Dorsolateral prefrontal cortex (tissue), 122 donors: ENCODE measurements at places on chromosomes 7 and 10.

- peak; percentile 63 for DNase-seq
Observed at GRCh38 chr10:72340510-72341261, 14.0 kb downstream of the DNAJB12 start.

DNA sequence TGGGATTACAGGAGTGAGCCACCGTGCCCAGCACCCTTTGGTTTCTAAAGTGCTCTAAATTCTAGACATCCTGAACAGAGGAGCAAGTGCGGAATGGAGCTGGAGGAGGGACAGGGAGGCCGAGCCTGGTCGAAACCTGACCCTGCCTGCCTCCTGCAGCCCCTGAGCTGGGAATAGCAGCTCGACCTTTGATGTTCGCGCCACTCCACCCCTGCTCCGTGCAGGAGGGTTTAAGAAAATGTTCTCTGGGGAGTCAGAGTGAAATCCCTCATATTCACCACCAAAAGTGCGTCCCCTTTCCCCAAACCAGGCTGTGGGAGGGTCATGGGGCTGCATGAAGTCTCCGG is 1.8 kb downstream of the PGAM2 start:
- no peak for DNase-seq

DNA sequence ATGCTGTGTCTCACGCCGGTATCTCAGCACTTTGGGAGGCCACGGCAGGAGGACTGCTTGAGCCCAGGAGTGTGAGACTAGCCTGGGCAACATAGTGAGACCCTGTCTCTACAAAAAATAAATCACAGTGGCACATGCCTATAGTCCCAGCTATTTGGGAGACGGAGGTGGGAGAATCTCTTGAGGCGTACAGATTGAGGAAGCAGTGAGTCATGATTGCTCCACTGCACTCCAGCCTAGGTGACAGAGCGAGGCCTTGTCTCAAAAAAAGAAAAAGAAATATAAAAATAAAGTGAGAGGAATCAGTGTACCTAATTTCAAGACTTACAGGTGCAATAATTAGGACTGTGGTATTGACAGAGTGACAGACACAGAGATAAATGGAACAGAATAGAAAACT is 23.9 kb downstream of the SLC25A40 start:
- no peak for DNase-seq

GRCh38 chr10:125060826-125061556 is 99.4 kb downstream of the CTBP2 start:
- DNase-seq, result peak; percentile 90

DNA sequence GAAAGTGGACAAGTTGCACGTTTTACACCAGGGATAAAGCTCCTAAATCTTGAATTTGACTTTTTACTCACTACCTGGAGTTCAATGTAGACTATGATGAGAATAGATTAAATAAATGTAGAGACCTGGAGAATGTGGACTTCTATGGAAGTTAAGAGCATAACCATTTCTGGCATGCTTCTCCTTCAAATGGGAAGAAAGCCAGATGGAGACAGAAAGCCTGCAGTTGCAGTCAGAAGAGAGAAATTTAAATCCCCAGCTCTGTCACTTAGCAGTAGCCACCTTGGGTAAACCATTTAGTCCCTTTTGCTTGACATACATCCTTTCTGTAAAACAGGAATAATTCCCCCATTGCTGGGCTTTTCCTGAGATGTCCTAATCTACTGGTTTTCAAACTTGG is 355.3 kb upstream of the AUTS2 start:
- DNase-seq, result no peak

DNA sequence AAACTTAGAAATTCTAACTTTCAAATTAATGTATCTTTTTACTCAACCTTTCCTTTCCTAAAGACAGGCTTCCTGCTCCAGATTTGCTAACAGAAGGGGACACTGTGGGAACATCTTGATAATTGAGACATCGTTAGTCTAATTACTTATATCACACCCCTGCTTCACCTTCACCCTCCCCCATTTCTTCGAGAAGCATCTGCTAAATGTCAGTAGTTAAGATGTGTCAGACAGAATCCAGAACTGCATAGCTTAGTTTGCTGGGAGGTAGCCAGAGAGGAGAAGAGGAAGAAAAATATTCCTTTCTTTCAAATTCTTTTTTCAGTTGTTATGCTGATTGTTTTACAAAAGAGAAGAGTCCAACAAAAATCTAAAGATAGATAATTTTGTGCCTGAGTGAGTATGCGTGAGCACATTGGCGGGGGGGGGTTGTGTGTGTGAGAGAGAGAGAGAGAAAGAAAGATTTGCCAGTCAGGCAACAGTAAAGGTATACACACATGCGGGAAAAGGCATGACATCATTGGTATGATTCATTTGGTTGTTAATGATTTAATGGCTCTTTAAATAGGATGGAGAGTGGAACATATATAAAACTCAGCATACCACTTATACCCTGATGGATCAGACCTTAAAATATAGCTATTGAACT is 192.4 kb downstream of the PTN start:
- no peak for DNase-seq

DNA sequence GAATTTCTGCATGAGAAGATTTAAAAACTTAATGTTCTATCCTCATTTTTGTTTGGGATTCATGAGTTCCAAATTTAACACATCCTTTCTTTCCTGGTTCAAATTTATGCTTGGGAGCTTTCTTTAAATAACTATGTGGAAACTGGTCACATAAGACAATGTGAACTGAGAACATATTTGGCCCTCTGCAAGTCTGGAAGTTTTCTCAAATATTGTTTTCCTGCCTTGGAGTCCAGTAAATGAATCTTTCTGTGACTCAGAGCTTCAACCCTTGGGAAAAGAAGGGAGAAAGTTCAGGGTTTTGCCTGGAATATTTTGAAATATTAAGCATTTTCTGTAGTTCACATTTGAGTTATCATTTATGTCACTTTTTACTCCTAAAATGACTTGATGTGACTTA is 559.0 kb upstream of the NRP1 start:
- DNase-seq, result no peak

DNA sequence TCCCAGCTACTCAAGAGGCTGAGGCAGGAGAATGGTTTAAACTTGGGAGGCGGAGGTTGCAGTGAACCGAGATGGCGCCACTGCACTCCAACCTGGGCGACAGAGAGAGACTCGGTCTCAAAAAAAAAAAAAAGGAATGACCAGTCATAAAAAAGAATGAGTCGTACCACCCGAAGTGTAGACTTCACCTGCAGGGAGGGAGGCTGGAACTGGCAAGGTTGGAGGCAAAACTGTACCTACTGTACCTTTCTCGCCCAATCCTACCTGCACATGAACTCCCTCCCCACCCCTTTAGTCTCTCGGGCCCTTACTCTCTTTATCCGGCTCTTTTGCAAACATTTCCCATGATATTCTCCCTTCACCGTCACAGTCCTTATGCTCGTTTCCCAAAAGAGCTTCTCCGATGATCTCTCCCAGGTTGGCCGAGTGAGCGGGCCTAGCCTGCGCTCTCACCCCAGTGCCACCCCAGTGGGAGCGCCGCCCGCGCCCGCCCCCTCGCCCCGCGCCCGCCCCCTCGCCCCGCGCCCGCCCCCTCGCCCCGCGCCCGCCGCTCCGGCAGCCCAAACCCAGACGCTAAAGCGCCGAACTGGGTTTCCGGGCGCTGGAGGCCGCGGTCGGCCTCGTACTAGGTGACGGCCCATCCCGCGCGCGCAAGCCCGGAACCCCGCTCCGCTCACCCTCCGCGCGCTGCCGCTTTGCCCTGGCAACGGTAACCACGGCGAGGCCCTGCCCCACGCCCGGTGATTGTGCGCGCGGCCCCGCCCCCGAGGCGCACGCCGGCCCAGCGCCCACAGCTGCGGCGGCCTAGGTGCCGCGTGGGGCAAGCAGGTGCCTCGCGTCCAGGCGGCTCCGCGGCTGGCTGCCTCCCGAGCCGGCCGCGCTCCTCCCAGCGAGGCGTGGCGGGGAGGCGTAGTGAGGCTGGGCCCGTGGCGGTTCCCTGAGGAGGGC is at the start of gene SMKR1:
Gene SMKR1, plus strand, starts transcription at position 772 of the 948 bp plus-strand sequence. CDS start 294 bp downstream, outside the sequence.
- peak; percentile 60 for DNase-seq

- DNase-seq, result no peak
Observed at GRCh38 chr10:60508037-60508436, 118.4 kb upstream of the ANK3 start.

- no peak for DNase-seq
Observed at GRCh38 chr10:48231178-48231577, 43.3 kb downstream of the FRMPD2 start.

GRCh38 chr10:100325158-100325557 is 4.9 kb downstream of the PKD2L1 start:
- no peak for DNase-seq

GRCh38 chr10:87844837-87845623 is 18.3 kb downstream of the KLLN start:
- DNase-seq, result no peak

- no peak for DNase-seq
Observed at GRCh38 chr10:91700788-91701444, 68.0 kb upstream of the PPP1R3C start.

GRCh38 chr7:96102096-96102811 is 219.6 kb downstream of the SLC25A13 start:
- DNase-seq, result no peak

DNA sequence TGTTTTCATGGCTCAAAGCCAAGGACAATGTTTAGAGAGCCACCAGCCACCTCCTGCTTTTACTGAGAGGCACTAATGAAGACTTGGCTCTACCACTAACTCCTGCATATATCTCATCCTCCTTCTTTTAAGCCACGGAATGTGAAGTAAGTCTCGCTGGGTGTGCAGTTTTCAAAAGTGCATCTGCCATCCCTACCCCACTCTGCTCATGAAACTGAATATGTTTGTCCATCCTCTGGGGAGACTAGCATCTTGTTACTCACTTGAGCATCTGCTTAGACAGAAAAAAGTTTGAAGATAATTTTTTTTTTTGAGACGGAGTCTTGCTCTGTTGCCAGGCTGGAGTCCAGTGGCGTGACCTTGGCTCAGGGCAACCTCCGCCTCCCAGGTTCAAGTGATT is 40.8 kb downstream of the EPDR1 start:
- no peak for DNase-seq

GRCh38 chr10:46035923-46036849 is 5.8 kb upstream of the NCOA4 start:
- DNase-seq, result no peak

GRCh38 chr10:109534193-109534592 is 389.1 kb downstream of the XPNPEP1 start:
- DNase-seq, result no peak

DNA sequence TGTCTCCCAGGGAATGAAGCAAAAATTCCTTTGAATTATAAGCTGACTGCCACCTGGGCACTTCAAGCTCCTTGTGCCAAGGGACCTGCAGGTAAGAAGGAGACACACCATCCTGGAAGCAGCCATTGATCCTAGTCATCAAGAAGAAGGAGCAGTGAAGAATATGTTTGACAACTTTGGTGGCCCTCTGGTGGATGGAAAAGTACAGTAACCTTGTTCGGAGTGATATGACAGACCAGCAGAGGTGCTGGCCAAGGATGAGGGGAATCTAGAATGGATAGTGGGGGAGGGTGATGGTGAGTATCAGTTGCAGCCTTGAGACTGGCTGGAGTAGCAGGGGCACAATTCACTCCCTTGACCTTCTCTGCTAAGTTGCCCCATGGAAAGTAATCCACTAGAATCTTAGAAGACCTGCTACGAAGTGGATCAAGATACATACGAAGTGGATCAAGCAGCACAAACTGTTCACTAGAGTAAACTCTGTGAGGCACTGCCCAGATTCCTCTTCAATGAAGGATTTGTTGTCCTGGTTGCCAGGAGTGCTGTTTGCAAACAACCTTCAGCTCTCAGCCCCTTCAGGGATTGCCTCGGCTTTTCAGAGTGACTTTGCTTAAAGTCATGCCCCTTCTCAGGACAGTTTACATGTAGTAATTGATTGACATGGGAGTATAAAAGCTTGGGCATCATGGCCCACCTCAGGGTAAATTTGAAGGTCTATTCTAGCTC is 44.8 kb upstream of the ORC5 start:
- no peak for DNase-seq

DNA sequence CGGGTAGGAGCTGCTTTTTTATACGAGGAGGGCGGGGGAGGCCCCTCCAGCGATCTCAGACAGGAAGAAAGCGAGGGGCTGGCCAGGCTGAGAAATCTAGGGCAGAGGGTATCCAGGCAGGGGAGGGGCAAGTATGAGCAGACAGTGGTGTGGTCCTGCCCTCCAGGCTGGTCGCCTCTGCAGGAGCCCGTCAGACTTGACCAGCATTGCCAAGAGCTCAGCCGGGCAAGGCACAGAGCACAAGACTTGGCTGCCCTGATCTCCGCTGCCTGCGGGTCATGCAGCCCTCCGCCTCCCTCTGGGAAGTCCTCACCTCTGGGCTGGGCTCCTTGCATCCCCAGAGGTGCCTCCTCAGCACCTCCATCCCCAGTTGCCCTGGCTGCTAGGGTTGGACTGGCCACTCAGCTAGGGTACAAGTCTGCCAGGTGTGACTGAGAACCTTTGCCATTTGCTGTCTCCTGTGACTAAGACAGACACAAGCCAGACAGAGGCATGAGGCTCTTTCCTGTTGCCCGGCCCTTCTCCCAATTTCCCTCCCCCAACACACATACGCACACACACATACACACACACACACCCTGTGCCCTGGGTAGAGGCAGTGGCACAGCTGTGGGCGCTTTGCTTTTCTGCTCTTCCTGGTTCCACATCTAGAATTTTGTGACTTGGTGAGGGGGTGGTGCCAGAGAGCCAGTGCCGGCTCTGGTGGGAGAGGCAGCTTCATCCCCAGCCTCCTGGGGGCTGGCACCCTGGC is 59.1 kb upstream of the PPIF start:
- DNase-seq, result no peak

DNA sequence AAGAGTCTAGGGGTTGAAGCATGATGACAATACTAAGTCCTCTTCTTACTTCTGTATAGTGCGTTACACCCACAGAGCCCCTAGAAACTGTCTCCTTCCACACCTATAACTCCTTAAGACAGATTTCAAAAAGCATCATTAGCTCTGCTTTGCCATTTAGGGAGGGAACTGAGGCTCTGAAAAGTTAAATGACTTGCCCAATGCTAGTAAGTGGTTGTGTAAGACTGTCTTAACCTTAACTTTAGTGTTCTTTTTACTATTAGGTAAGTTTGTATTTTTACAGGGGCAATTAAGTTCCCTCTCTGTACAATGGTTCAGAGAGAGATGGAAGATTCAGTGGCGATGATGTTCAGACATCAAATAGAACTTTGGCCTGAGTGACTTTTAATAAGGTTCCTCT is 72.7 kb upstream of the ASAH2 start:
- DNase-seq, result no peak

GRCh38 chr10:105023211-105024111 is 382.4 kb downstream of the SORCS3 start:
- no peak for DNase-seq

DNA sequence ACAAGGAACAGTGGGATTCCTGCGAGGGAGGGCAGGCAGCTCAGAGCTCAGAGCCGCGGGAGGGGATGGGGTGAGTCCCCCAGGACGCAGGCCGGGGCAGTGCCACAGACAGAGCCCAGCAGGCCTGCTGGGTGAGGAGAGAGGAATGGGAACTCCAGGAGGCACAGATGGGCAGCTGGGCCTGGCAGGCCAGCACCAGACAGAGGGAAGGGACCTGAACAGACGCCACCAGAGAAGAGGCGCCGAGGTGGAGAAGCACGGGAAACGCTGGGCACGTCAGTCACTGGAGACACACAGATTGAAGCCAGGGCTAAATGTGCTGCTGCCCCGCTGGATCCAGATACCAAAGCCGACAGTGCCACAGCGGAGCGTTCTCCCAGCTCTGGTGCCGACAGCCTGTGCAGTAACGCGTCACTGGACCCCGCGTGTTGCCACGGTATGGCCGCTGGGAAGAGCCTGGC is 225.8 kb downstream of the MAD1L1 start:
- peak; percentile 39 for DNase-seq

GRCh38 chr7:97439637-97440214 is 292.2 kb upstream of the TAC1 start:
- no peak for DNase-seq
